ENCODE measurements at places on chromosomes 11 and 22.

GRCh38 chr11:89293965-89294679 is 116.4 kb downstream of the TYR start:
- DNase-seq: no peak

- no peak for DNase-seq
Observed at GRCh38 chr22:24466716-24467328, 28.3 kb upstream of the UPB1 start.

DNA sequence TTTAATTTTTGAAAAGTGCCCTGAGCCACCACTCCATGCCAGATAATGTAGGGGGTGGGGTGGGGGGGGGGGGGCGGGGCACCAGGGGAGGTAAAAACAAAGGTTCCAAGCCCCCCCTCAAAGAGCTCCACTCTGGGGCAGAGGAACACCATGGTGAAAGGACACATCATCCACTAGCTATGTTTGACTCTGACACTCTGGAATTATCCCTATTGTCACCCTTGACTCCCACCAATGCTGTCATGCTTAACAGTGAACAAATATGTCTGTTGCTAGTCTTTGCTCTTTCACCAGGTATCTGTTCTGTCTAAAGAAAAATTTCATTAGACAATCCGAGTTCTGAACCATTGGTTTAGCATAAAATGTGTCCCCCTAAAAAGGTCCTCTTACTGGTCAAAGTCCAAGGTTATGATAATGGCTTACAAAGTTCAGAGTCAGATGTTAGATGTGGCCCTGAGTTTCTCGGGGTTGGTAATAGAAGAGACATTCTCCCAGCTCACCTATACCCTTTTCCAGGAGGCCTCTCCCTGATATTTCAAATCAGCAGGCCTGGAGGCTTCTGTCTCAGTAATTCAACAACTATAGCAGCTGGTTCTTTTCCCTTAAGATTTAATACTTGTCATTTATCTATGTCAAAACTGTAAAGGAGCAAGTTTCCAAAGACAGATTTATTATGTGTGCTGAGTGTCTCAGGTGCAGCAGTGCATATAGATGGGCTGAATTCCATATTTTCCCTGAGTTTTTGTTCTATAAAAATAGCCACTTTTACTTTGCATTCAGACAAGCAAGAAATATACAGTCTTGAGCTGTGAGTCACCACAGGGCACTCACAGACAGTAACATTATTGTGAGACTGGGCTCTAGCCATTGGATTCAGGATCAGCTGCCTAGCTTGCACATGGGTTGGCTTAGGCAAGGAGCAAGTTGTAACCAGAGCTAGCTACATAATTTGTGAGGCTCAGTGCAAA is 174.1 kb downstream of the CSNK2A3 start:
- no peak for DNase-seq

- DNase-seq: no peak
Observed at GRCh38 chr22:35445933-35446332, 46.0 kb downstream of the MCM5 start.

DNA sequence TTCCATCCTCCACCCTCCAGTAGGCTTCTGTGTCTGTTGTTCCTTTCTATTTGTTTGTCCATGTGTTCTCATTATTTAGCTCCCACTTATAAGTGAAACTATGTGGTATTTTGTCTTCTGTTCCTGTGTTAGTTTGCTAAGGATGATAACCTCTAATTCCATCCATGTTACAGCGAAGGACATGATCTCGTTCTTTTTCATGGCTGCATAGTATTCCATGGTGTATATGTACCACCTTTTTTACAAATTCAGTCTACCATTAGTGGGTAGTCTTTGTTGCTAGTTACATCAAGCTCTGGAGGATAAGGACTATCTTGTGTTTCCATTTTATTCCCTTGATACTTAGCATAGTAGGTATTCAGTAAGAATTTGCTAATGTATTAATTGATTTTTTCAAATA is 664.2 kb upstream of the FAT3 start:
- DNase-seq: no peak

- no peak for DNase-seq
Observed at GRCh38 chr22:23500508-23501260, 79.4 kb downstream of the IGLL1 start.

GRCh38 chr11:70159627-70160570 is 43.2 kb upstream of the FADD start:
- DNase-seq: no peak

- no peak for DNase-seq
Observed at GRCh38 chr11:22433094-22433455, 94.9 kb downstream of the SLC17A6 start.

DNA sequence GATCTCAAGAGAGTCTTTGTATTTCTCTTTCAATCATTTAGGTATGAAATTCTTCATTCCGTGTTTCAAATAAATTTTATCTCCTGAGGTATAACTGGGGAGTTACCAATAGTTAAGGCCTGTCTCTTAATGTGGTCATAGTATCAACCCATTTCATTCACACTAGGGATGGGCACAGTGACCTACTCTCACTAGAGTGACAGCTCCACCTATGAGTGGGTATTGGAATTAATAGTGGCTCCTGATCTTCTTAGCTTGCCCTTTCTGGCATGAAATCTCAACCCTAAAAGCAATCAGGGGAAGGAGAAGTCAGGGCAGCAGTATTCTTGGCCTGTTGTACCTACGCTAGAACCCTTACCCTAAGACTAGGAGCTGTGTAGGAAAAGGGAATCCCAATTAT is 507.7 kb downstream of the FAM181B start:
- DNase-seq: no peak

DNA sequence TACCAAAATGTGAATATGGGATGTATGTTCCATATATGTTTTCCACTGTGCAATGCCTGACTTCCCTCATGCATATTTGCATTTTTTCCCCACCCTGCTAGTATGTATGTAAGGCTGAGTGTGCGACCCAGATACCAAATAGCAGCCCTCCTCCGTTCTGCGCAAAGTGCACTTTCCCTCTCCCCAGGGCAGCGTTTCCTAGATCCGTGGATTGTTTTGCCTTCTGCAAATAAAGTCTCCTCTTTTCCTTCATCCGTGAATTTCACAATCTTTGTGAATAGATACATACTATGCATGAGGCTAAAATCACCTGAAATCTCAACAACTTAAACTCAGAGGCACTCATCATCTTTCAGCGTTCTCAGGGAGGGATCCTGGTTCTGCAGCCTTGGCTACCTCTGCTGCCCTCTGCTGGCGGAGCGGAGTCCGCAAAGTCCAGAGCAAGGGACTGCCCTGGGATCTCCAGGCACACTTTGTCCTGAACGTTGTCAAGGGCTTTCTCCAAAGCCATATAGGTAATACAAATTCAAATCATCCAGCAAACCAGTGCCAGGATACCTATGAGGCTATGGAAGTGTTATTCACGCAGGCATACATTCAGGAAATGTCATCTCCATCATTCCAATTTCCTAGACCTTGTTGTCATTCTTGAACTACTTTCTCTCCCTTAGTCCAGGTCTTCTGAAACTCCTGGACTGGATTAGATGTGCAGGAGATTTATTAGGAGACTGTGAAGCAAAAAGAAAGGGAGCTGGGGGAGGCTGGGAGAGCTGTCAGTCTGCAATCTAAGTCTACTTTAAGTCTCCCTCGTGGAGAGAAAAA is 53.1 kb downstream of the CNTF start:
- DNase-seq: peak; percentile 67

GRCh38 chr11:57458410-57459163 is 1.7 kb upstream of the RTN4RL2 start:
- DNase-seq: peak; percentile 43

DNA sequence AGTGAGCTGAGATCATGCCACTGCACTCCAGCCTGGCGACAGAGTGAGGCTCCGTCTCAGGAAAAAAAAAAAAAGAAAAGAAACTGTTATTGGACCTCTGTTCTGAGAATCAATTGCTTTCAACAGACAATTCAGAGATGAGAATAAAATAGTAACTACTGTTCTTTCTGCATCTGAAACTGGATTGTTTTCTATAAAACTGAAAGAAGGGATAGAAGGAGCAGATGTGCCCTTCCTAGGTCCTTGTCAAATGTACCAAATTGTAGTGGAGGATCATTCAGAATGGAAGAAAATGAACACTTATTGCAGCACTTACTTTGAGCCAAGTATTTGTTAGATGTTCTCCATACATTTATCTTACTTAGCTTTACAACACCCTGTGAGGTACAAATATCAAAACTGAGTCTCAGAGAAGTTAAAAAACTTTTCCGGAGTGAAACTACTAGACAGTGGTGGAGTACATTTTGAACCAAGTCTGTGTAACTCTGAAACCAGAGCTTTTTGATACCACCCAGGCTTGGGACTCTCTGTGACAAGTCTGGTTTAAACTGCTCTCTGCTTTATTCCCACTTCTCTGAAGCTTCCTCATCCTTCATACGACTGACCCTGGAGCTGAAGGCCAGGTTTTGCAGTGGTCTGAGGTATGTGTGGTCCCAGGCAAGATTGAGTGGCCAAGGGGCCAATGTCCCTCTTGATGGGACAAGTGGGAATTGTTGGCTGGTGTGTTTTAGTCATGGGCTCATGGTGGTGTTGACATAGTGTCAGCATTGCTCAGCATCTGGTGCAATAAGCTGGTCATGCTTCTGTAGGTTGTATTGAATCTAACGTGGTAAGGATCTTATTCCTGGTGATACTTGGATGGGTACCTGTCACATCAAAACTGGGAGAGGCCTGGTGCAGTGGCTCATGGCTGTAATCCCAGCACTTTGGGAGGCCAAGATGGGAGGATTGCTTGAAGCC is 48.2 kb upstream of the CCDC134 start:
- DNase-seq: no peak

DNA sequence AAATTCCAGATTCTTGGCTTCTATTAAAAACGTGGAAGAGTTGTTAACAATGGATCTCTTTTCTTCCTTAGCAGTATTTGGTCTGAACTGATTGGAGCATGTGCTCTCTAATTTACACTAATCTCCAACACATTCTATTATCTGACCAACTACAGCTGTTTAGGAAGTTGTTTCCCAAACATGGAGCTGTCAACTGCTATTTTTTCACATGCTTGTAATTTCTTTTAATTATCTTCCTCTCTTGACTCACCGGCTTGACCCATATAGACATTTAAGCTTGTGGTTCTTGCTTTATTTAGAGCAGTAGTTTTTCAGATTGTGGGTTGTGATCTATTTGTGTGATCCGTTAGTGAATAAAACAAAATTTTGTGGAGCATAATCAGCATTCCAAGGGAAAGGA is 40.8 kb downstream of the CTNND1 start:
- DNase-seq: no peak

- DNase-seq: no peak
Observed at GRCh38 chr22:46408568-46409506, 73.3 kb downstream of the TRMU start.

DNA sequence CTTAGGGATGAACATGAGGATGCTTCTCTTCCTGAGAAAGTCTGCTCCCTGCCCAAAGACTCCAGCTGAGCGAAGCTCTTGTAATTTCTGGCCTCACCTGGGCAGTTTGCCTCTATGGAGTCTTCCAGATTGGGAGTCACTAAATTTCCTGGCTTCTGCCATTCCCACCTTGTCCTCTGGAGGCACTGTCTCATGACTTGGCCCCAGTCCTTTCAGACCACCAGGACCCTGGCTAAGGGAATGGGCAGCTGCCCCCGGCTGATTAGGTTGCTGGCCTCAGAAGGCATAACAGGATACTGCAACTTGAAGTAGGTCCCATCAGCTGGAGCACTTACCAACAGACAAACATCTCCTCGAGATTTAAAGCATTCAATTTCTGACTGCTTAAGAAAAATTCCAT is 128.1 kb upstream of the SPON1 start:
- no peak for DNase-seq
